ENCODE measurements at places on chromosomes 7 and 10.

DNA sequence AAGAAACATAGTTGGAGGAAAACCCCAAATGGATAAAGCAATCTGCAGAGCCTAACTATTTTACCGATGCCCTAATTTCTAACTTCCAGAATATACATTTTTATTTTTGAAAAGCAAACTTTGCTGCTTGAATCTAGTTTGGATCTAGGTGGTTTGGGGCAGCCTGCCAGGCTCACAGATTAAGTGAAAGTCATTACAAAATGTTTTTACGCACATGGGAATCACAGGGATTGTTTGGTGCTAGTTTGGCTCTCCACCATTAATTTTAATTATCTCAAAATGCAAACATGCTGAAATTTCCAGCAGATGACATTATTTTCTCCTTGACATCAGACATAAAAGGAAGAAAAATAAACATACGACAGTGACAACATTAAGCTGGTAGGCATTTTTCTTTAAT, 166.7 kb upstream of the INHBA start:
- no peak for DNase-seq

DNA sequence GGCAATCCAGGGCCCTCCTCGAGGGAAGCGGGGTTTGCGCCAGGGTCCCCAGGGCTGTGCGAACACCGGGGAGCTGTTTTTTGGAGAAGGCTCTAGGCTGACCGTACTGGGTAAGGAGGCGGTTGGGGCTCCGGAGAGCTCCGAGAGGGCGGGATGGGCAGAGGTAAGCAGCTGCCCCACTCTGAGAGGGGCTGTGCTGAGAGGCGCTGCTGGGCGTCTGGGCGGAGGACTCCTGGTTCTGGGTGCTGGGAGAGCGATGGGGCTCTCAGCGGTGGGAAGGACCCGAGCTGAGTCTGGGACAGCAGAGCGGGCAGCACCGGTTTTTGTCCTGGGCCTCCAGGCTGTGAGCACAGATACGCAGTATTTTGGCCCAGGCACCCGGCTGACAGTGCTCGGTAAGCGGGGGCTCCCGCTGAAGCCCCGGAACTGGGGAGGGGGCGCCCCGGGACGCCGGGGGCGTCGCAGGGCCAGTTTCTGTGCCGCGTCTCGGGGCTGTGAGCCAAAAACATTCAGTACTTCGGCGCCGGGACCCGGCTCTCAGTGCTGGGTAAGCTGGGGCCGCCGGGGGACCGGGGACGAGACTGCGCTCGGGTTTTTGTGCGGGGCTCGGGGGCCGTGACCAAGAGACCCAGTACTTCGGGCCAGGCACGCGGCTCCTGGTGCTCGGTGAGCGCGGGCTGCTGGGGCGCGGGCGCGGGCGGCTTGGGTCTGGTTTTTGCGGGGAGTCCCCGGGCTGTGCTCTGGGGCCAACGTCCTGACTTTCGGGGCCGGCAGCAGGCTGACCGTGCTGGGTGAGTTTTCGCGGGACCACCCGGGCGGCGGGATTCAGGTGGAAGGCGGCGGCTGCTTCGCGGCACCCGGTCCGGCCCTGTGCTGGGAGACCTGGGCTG, 26.0 kb downstream of the PRSS2 start:
- peak; percentile 50 for DNase-seq

GRCh38 chr10:8130973-8131911, 76.8 kb downstream of the GATA3 start:
- DNase-seq, result no peak

GRCh38 chr7:37690206-37690605, 6.6 kb downstream of the GPR141 start:
- no peak for DNase-seq

- no peak for DNase-seq
Observed at GRCh38 chr10:84848967-84849366, 520.6 kb downstream of the CCSER2 start.

- no peak for DNase-seq
Observed at GRCh38 chr7:155864271-155864985, 52.2 kb upstream of the SHH start.

GRCh38 chr7:12322903-12323300, 80.8 kb downstream of the VWDE start:
- DNase-seq, result no peak

- DNase-seq, result no peak
Observed at GRCh38 chr10:76160446-76161300, 729.2 kb downstream of the LRMDA start.

DNA sequence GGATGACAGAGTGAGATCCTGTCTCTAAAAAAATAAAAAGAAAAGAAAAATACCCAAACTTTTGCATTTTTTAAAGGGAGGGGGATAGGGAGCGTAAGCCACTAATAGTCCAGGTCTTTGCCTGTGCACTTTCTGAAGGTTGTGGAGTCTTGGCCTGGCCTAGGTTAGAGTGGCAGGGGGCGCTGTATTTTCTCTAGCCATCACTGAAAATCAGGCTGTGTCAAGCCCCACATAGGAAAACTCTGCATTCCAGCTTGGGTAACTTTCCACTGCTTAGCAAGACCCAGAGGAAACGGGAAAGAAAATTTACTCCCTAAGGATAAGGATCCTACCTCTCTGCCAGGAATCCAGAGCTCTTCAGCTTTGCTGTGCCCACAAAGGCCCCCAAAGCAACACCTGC, 10.5 kb upstream of the PAX4 start:
- DNase-seq, result peak; percentile 50

GRCh38 chr10:60293581-60294175, 96.0 kb downstream of the ANK3 start:
- DNase-seq, result no peak

DNA sequence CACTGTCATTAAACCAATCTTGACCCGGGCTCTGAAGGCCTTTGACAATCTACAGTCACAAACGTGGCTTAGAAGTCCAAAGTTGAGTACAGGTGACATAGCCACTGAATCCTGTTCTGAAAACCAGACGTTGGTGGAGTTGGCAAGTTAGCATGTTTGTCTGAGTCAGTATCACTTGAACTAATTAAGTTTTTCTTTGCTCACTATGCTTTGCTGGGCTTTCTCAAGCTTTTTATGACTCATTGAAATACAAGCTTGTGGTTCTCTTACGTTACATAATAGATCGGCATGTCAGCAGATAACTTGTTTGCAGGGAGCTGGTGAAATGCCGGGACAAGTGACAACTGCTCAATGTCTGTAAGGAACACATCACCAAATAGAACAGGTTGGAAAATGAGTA, 53.8 kb downstream of the ARL5B start:
- no peak for DNase-seq

DNA sequence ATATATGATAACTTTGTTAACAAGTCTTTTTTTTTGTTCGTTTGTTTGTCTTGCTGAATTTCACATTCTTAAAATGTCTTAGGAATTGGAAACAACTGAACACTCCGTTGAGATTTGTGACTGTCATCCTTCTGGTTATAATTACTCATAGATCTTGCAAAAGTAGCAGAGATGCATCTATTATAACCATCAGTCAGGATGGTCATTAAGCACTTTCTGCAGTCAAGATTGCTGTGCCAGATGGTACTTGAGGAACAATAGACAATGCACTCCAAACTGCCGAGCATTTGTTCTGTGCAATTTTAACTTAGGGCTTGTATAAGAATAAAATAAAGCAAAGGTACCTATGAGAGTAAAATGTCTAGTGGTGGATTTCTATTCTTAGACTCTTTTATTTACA, 710.1 kb upstream of the KCND2 start:
- DNase-seq, result no peak

- DNase-seq, result no peak
Observed at GRCh38 chr10:52652431-52653262, 119.9 kb downstream of the MBL2 start.

DNA sequence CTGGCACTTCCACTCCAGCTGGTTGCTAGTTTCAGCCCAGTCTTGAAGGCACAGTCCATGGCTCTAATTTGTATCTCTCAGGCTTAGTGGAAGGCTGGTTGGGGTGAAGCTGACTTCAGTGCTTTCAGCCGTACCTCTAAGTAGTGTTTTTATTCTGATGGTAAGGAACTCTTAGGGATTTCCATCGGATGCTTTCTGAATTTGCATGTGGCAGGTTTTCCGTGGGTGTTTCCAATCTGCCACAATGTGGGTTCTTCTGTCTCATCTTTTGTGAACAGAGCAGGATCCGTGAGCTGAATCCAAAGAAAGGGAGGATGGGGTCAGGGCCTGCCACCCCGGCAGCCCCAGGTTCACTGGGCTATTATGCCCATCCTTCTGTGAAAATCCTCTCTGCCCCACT, 607.9 kb upstream of the MKI67 start:
- DNase-seq, result no peak

DNA sequence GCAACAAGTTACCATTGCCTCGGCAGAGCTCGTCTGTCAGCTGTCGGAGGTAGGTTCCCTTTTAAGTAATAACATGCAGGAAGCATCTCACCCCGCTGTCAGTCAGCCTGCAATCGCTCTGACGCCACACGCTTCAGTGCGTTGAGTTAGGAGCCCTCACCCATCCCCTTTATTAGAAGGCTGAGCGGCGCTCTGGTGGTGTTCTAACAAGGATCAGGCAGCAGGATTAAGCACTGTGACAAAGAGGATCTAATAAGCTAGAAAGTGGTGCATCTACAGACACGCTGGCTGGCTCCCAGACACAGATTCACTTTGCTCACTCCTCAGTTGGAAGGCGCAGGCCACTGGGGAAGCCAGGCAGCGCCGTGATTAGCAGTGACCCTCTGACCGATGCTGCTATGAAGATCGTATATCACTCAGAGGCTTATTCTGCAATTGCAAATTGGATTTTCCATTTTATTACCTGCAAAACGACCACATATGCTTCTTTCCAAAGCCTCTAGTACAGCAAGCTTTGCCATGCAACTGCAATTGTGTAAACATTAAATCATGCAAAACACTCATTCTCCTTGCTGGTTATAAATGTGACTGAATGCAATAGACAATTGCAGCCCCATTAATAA, 117.7 kb downstream of the RSU1 start:
- peak; percentile 77 for DNase-seq

- DNase-seq, result no peak
Observed at GRCh38 chr7:27875832-27876231, 135.9 kb downstream of the TAX1BP1 start.

GRCh38 chr7:149459540-149460452, 1.1 kb downstream of the ZNF777 start:
- no peak for DNase-seq

- DNase-seq, result no peak
Observed at GRCh38 chr7:70354409-70355169, 756.3 kb downstream of the AUTS2 start.

DNA sequence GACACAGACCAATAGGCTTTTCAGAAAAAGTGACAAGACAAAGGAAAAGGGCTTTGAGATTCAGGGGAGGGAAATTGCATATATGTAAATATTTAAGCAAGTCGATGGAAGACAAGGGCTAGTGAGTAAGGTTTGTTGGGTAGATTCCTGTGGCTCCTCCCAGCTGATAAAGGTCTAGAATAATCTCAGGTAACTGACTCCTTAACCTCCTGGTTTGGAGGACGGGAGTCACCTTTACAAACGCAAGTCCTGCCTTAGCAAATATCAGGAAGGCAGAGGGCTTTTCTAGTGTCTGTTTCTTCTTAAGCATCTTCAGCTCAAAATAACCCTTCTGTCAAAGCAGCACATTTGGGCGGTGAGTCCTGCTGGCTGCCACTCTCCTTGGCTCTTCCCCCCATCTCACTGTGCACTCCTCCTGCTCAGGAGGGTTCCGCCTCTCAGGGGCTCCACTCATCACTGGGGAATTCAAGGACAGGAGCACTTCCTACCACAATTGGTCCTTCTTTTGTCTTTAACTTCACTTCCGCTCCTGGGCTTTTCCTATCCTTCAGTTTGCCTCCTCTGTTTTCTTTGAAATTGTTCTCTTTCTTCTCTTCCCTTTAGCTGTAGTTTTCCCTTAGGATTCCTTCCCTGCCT, 496.3 kb upstream of the KLF6 start:
- DNase-seq, result no peak

GRCh38 chr10:7787150-7787856, 490 bp downstream of the KIN start:
- DNase-seq, result no peak

DNA sequence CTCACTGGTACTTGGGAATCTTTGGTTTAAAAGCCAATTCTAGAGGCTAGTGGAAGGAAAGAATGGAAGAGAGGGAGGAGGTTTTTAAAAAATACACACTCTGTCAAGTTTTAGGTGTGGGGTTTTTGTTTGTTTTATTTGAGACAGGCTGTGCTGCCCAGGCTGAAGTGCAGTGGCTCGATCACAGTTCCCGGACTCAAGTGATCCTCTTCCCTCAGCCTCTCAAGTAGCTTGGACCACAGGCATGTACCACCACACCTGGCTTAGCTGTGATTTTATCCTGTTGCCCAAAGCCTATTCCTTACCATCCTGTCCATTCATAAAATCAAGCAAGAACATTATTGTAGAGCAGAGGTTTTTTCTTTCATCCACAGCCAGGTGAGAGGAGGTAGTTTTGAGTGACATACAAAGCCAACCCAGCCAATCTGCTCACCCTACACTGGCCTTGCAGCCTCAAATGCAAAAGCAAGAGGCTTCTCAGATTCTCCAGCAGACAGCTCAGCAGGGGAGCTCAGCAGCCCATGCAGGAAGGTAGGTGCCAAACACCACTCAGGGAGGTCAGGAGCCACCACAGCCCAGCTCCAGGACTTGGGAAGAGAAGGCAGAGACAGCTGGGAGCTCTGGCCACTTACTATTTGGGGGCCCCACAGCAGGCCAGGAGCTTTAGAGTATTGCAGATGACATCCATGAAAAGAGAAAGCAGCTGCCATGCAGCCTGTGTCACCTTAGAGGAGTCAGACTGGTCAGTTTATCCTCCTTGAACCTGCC, 65.8 kb downstream of the TMEM209 start:
- no peak for DNase-seq

- DNase-seq, result no peak
Observed at GRCh38 chr10:52454491-52454890, 140.4 kb downstream of the DKK1 start.

- DNase-seq, result no peak
Observed at GRCh38 chr7:144769352-144769751, 66.5 kb downstream of the TPK1 start.

- no peak for DNase-seq
Observed at GRCh38 chr7:75945297-75946168, 30.6 kb downstream of the POR start.

DNA sequence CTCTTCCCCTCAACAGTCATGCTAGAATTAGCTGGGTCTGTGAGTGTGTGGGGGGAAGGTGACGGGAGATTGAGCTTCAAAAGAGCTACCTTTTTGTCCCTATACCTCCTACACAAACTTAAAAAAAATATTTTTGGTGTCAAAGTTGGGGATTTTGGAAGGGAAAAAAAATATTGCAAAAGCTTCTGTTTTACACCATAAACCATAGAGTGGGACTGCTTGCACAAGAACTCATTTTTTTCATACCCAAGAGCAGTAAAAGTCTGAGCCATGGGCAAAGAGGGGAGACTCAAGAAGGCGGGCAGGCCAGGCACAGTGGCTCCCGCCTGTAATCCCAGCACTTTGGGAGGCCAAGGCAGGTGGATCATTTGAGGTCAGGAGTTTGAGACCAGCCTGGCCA, 9.4 kb upstream of the ZDHHC4 start:
- no peak for DNase-seq
